ENCODE measurements at places on chromosomes 3 and 15.

DNA sequence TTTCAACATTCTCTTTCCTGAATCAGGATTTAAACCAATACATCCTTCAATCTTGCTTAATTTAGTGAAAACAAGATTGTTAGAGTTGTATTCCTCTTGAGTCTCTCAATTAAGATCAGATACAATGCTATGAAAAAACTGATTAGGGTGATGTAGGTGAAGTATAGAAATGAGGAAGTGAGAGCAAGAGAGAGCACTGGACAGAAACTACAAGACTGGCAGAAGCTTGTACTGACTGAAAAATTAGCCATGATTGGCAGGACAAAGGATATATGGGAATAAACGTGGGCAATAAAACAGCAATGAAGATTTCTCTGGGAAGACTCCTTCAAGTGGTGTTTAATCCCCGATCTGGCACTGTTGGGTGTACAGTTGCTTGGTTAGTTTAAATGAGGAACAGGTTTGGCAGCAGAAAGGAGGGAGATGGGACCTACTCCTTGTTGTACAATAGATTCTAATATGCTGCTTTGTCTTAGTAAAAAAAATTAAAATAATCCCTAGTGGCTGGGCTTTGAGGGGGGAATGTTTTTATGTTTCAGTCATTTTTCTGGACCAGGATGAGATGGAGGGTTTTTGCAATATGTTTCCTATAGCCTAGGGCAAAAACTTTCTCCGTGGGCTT lies 252.7 kb downstream of the SLC9A9 start:
- no peak for DNase-seq

DNA sequence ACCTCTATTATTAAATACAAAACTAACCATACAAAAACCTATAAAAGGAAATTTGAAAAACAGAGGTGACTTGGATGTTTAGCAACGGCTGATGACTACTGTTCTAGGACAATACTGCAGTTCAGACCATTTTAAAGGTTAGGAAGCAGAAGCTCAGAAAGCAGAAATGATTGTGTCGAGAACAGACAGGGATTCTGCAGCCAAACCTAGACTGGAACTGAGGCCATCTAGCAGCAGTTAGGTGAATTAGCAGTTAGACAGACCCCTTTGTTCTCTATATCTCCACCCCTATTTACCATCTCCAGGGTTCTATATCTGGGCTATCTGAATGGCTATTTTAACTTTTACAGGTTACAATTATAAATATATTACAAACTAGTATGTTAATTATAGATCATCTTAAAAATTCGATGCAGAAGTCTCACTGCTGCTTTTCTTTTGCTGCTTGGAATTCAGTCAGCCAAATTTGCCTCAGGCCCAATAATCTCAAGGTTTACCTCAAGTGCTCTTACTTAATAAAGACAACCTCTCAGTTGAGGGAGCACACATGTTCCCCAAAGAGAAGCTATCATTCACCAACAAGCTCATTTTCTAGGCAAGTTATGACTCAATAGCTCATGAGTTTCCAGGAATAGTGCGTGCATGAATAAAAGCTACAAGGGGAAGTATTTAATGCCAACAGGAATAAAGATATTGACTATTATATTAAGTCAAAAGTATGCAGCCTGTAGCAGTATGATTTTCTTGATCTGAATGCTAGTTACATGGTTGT lies 9.3 kb upstream of the IL1RAP start:
- peak; percentile 63 for DNase-seq

GRCh38 chr3:155847993-155848392 lies 6.2 kb downstream of the SLC33A1 start:
- no peak for DNase-seq

DNA sequence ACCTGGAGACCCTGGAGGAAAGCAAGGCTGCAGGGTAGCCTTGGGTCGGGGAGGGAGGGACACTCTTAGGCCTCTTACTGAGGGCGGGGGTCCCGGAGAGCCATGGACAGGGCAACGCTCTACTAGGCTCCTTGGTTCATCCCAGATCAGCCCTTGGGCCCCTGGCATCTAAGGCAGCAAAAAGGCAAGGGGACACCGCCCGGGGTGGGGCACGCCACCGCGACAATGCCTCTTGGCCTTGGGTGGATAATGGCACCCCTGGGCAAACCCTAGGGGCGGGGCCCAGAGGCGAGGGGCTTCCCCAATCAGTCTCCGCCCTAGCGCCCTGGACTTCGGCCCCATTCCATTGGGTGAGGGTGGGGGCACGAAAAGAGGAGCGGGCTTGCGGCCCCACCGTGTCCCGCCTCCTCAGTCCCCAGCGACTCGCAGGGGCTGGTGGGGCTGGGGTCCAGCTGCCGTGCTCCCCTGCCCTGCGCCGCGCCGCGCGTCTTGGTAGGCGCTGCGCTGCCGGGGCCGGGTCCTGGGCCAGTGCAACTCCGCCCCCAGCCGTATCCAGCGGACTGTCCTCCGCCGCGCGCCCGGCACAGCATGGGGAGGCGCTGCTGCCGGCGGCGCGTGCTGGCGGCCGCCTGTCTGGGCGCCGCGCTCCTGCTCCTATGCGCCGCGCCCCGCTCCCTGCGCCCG lies at the start of gene CHST13:
Gene CHST13 (plus strand): TSS at position 411 of the 684 bp plus-strand sequence. CDS start 178 bp downstream, at position 589.
- DNase-seq: peak; percentile 66

DNA sequence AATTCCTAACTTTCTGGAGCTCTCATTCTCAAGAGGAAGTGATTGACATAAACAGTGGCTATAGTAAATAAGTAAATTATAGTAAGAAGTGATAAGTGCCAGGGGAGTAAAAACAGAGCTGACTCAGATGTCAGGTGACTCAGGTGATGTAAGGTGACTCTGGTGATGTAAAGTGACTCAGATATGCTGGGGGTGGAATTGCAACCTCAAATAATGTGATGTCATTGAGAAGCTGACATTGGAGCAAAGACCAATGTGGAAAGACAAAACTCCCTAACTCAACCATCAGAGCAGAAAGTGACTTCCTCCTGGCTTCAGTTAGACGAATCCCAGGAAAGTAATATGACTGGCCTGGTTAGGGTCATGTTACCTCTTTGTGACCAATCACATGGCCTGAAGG lies 144.2 kb upstream of the SNTN start:
- DNase-seq: no peak

DNA sequence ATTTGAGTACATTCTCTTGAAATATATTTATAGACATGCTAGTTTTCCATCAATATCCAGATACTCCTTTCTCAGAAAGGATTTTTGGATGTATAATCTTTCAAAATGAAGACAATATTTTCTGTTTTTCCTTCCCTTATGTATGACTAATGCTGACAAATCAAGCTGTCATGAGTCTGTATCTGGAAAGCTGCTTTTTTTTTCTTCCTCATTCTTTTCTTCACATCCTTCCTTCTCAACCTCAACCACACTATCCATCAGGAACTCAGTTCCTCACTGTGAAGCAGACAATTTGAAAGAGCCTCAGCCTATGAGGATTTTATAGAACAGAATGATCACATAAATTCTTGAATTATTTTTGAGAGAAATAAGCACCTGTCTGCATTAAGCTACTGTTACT lies 335.9 kb upstream of the EPHA6 start:
- no peak for DNase-seq

DNA sequence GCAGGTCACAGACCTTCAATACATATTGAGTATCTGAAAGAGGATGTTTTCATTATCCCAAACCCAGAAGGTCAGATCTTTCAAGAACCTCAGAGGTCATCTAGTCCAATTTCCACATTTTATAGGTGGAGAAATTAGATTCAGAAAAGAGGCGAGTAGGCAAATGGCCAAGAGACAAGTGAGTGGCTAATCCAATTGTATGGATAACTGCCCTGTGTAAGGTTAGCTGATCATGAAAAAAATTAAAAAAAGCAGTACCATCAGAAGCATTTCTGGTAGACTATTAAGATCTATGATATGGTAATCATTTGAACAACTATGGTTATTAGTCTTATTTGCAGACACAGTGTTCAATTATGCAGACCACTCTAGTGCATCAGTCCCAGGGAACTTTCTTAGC lies 660.7 kb upstream of the CFAP20DC start:
- no peak for DNase-seq

- no peak for DNase-seq
Observed at GRCh38 chr3:183073839-183074238, 25.5 kb downstream of the MCCC1 start.

DNA sequence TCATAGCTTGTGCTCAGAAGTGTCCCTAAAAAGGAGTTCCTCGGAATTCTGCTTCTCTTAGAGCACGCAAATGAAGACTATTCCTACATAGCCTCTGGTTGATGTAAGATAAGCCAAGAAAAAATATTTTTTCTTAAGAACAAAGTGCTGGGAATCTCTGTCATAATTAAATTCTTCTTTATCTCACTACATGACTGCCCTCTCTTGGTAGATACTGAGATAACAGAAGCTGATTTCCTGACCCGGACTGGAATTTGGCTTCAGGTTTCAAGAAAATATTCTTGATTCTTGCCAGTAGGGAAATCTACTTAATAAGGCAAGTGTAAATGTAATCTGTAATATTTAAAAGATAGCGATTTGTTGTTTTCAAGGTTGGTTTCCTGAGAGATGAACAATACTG lies 31.3 kb upstream of the SETMAR start:
- DNase-seq: peak; percentile 46

DNA sequence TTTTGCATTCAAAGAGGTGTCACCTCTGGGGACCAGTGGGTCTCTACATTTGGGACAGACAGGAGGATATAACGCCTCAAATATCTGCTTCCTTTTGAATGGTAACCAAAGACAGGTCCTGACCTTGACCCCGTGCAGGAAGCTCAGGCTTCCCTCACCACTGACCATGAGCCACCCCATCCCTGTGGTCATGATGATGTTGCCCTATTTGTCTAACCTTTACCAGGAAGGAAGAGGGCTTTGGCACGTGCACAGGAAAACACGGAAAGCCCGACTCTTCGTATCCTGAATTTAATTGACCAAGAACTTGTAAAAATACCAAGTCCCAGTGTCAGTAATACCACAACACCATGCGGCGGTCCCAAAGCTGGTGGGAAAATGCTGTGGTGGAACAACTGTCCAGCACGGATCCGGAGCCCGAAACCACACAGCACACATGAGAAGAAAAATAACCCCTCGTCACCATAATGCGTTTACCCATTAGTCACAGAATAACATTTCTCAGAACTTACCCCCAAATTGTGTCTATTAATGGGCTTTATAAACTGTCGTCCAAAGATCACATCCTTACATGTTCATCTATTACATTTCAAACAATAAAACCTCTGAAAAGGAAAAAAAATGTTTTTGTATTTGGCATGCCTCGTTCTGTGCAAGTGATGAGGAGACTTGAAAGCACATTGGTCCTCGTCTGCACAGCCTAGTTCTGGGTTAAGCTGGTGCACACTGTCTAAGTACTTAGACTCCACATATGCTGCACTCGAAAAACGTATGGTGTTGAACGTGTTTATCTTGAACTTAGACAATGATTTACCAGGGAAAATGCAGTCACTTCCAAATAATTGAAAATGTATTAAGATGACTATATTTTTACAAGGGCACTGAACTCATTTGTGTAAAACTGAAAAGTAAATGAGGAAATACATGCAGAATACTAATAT lies 118.9 kb upstream of the IGF1R start:
- no peak for DNase-seq

GRCh38 chr3:31533169-31534064 lies 692 bp downstream of the STT3B start:
- DNase-seq: peak; percentile 46

DNA sequence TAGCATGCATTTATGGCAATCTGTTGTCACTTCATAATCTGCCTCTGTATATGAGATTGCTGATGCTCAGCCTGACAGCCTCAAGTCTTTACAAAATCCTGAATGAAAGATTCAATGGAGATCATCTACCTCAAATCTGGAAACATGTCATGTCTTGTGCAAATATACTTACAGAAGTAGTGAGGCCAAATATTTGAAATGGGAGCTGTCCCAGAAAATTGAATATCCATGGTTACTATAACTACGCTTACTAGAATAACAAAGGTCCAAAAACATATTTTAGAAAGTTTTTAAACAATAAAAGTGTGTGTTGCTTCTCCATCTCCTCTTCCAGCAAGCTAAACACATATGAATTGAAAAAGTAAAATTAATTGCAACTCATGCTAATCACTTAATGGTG lies 133.2 kb upstream of the DPH6 start:
- DNase-seq: no peak

GRCh38 chr3:124172816-124173215 lies 180.9 kb upstream of the ROPN1 start:
- no peak for DNase-seq

DNA sequence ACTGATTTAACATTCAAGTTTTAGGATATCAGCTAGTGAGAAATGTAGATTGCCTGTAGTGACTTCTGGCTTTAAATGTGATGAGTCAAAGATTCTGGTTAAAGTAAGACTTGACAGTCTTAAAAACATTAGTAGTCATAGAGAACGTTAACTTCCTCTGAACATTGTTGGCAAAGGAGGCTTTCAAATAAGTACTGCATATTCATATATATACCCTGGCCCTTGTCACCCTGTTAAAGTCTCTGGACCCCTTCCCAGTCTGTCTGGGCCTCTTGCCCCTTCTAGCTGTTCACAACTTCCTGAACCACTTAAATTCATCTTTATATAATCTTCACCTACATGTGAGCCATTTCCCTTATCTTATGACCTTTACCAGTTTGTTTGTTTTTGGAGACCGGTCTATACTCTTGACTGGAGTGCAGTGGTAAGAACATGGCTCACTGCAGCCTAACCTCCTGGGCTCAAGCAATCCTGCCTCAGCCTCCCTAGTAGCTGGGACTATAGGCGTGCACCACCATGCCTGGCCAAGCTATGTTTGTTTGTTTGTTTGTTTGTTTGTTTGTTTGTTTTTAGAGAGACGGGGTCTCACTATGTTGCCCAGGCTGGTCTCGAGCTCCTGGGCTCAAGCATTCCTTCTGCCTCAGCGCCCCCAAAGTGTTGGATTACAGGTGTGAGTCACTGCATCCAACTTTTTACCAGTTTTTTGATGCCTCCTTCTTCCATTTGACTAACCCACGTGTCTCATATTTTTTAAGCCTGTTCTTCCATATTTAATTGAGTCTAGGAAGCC lies 64.4 kb upstream of the CRTC3 start:
- DNase-seq: no peak

DNA sequence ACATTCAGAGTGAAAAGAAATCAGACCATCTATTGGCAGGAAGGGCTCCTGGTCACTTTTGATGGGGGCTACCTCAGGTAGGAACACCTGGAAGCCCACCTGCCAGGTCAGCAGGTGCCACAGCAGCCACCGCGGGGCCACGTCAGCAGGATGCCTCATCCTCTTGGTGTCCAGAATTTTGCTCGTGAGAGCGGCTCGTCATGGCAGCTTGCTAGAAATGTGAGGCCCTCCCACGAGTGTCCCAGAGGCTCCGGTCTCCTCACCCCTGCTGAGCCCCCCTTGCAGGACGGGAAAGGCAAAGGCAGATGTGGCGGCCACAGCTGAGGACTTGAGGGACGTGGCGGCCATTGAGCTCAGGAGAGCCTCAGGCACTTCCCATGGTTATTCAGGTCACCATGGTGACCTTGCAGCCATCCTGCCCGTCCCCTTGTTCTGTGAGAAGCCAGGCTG lies 129.4 kb downstream of the LRRK1 start:
- DNase-seq: no peak

GRCh38 chr15:83053151-83053550 lies 13.9 kb downstream of the BTBD1 start:
- no peak for DNase-seq

DNA sequence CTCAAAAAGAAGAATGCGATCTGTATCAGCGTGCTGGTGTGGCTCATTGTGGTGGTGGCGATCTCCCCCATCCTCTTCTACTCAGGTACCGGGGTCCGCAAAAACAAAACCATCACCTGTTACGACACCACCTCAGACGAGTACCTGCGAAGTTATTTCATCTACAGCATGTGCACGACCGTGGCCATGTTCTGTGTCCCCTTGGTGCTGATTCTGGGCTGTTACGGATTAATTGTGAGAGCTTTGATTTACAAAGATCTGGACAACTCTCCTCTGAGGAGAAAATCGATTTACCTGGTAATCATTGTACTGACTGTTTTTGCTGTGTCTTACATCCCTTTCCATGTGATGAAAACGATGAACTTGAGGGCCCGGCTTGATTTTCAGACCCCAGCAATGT lies 1.3 kb downstream of the P2RY1 start:
- DNase-seq: no peak
